ENCODE measurements at places on chromosomes 1 and 21.

- no peak for DNase-seq
Measured at GRCh38 chr1:212341090-212341489, 55.9 kb downstream of the PPP2R5A start.

GRCh38 chr1:51345300-51345687 is 14.9 kb upstream of the TTC39A start:
- DNase-seq, result no peak

DNA sequence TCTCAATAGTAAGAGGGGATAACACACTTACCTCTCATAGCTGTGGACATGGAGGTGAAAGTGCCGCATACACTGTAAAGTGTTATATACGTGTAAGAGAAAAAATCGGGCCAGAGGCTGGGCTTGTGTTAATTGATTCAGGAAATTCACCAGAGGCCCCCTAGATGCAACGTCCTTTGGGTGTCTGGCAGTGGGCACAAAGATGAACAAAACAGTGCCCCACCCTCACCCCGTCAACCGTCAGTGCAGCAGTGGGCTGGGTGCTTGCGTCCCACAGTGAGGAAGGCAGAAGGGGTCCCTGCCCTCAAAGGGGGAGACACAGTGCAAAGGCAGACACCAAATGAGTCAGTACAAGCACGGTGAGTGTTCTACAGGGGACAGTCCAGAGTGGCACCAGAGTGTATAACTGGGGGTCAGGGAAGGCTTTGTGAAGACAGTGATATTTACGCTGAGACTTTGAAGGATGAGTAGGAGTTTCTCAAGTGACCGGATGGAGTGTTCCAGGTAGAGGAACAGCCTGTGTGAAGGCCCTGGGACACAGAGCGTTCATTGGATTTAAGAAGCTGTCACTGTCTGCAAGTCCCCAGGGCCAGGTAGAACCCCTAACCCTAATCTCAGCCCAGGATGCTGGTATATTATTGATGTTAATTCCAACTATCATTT is 6.6 kb upstream of the MTFR1L start:
- no peak for DNase-seq

DNA sequence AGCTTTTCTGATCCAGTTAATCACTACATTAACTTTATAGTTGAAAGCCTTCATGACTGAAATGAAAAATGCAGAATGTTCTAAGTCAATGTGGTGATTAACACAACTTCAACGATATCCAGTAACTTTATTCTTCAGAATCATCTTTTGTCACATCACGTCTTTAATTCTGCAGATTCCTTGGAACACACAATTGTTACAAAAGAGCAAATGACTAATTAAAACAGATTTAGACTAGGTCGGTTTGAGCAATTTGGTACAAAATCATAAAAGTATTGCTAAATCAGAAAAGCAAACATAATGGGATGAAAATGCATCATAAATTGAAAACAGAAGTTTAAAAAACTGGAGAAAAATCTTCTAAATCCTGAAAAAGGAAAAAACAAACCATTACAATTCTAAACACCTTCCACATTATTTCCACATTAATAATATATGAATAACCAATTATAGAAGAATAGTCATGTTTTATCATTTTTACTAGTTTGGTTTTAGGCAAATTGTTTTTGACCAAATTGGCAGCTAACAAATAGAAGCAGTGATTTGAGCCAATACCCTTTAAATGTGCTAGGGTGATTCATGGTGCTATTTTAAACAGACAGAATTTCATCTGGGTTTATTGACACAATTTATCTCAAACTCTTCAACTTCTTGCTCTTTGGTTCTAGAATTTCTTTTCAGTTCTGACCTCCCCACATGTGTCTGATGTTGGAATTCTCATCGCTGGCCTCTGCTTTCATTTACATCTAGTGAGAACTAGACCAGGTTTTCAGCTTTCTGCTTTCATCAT is 468.1 kb upstream of the PTBP2 start:
- DNase-seq, result no peak

DNA sequence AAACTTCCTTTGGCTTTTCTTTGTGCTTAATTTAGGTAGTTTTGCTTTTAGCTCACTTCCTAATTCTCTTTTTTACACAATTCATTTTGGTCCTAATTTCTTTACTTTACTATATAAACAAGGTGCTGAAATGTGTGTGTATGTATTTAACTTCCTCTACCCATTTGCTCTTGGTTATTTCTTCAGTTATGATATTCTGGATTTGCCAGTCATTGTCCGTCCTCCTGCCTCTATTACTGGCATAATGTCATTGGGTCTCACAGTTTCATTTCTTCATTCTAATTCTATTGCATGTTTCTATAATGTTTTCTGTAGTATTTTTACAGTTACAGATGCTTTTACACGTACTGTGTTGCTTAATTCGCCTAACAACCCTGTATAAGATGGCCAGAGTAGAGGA is 96.2 kb downstream of the ZMYM4 start:
- no peak for DNase-seq

- no peak for DNase-seq
Measured at GRCh38 chr1:185896863-185897262, 162.7 kb downstream of the HMCN1 start.

GRCh38 chr1:63810936-63811469 is 37.2 kb downstream of the ROR1 start:
- DNase-seq, result no peak

DNA sequence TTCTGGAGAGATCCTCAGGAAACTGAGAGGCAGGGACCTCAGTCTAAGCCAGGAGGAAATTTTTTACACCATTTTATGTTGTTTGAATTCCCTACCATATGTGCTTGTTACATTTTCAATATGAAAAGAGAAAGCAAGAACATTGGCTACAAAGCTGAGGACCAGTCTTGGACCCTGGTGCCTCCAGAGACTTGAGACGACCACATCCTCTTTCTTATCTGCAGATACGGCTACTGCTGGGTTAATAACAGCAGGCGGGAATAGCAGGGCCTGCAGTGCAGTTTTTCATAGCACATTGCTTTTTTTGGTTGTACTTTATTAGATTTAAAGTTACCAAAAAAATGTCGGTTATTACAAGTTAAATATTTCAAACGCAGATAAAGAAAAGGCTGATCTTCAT is 3.9 kb downstream of the KDM4A start:
- DNase-seq, result no peak

DNA sequence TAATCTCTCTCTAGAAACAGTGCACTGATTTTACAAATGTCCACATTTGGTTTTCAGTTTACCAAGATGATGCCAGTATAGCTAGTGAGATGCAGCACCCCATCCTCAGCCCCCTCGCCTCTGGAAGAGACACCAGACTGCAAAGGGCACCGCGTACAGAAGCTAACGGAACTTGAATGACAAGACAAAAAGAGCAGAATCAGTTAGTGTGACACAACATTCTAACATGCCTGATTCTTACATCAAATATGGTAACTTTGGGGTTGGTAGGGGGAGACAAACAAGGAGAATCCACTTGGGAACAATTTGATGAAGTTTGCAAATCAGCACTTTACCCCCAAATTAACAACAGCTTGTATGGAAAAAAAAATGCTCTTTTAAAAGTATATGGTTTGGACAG is 4.1 kb upstream of the MAGOH start:
- DNase-seq, result no peak

- DNase-seq, result no peak
Measured at GRCh38 chr1:234315091-234315541, 58.1 kb upstream of the COA6 start.

GRCh38 chr21:20789729-20790500 is 208.3 kb upstream of the NCAM2 start:
- no peak for DNase-seq

- DNase-seq, result peak; percentile 32
Measured at GRCh38 chr21:42063571-42064521, 7.3 kb upstream of the UMODL1 start.

DNA sequence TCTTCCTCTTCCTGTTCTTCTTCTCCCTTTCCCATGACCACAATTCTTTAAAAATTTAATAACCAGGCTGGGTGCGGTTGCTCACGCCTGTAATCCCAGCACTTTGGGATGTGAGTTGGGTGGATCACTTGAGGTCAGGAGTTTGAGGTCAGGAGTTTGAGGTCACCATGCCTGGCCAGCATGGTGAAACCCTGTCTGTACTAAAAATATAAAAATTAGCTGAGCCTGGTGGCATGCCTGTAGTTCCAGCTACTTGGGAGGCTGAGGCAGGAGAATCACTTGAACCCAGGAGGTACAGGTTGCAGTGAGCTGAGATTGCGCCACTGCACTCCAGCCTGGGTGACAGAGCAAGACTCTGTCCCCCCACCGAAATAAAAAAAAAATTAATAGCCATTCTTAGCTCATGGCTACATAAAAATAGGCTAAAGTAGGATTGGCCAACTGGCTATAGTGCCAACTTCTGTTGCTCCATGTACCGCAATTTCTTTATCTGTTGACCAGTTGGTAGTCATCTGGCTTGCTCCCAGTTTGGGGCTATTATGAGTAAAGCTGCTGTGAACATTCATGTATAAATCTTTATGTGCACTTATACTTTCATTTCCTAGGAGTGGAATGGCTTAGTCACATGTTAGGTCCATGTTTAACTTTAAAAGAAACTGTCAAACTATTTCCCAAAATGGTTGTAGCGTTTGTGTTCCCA is 136.3 kb downstream of the PEX14 start:
- no peak for DNase-seq

DNA sequence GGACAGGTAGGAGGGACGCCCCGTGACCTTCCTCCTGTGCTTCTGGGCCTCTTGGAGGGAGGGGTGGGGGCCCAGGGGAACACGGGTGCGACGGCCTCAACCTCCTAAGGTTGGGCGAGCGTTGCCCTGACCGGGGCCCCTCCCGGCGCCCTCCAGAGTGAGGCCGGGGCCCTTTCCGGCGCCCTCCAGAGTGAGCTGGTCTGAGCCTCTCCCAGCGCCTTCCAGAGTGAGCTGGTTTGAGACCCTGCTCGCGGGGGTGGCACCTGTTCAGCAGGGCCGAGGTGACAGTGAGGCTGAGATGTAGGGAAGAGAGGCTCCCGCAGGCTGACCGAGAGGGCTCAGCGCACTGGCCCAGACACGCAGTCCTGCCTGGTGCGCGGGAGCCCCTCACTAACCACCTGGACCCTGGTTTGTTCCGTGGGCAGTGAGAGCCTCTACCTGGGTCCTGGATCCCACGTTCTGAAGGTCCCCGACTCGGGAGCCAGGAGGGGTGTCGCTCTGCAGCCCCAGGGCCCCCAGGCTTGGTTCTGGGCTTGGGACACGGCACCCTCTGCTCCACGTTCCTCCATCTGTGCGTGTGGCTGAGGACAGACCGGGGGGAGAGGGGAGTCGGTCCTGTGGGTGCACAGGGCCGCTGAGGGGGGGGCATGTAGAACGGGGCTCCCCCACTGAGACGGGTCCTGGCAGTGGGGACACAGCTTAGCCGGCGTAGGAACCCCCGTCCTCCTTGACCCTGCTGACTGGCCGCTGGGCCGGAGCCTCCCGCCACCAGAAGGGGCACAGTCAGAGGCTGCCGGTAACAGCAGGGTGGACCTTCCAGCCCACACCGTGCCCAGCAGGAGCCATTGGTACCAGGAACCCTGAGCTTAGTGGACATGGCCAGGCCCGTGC is 1.4 kb downstream of the COL6A1 start:
- DNase-seq, result peak; percentile 6

DNA sequence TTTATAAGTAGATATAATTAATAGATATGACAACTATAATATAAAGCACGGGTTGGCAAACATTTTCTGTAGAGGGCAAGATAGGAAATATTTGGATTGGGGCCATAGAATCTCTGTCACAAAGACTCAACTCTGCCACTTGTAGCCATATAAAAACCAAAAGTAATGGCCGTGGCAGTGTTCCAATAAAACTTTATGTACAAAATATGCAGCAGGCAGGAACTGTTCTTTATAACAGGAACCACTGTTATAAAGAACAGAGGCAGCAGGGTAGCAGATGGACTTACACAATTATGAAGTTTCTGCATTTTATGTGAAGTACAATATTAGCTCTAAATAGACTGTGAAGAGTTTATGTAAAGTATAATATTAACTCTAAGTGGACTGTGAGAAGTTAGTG is 16.9 kb upstream of the QSOX1 start:
- DNase-seq, result no peak

GRCh38 chr1:63922848-63923247 is 149.0 kb downstream of the ROR1 start:
- no peak for DNase-seq

DNA sequence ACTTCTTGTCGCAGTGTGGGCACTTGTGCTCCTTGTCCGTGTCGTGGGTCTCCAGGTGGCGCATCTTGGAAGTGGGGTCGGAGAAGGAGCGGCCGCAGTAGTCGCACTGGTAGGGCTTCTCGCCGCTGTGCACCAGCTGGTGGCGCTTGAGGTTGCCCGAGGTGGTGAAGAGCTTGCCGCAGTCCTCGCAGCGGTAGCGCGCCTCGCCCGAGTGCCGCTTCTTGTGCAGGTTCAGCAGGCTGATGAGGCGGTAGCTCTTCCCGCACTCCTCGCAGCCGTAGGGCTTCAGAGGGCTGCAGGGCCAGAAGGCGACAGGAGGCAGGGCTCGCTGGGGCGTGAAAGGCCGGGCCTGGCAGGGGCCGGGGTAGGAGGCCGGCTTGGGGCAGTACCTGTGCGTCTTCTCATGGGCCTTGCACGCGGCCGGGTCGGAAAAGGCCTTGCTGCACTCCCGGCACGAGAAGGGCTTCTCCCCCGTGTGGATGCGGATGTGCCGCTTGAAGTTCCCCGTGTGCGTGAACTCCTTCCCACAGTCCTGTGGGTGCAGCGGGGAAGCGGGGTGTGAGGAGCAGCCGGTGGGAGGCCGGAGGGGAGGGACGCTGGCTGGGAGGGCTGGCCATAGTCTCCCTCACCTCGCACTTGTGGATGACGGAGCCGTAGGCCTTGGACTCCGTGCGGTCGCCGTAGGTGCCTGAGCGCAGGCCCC is 31.4 kb downstream of the ZBTB17 start:
- no peak for DNase-seq

DNA sequence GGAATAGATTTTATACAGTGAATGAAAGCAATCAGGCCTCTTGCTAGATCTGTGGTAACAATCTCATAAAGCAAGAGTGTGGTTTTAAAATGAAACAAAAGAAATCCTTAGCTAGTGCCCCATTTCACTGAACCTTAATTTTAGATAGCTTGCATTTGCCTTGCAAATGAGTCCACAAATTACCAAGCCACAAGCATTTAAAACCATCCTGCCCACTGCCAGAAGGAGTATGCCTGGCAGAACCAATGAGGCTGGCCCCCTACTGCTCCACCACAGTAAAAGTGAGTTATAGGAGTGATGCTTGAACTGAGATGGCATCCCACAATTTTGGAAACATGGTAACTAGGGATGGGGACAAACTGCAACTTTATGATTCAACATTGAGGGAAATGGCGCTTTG is 206.4 kb upstream of the LMO4 start:
- DNase-seq, result no peak

- DNase-seq, result no peak
Measured at GRCh38 chr1:152996633-152997400, 4.7 kb upstream of the SPRR3 start.

All from T-helper 1 cell (primary cell).